ENCODE measurements at places on chromosomes 3 and 15.

DNA sequence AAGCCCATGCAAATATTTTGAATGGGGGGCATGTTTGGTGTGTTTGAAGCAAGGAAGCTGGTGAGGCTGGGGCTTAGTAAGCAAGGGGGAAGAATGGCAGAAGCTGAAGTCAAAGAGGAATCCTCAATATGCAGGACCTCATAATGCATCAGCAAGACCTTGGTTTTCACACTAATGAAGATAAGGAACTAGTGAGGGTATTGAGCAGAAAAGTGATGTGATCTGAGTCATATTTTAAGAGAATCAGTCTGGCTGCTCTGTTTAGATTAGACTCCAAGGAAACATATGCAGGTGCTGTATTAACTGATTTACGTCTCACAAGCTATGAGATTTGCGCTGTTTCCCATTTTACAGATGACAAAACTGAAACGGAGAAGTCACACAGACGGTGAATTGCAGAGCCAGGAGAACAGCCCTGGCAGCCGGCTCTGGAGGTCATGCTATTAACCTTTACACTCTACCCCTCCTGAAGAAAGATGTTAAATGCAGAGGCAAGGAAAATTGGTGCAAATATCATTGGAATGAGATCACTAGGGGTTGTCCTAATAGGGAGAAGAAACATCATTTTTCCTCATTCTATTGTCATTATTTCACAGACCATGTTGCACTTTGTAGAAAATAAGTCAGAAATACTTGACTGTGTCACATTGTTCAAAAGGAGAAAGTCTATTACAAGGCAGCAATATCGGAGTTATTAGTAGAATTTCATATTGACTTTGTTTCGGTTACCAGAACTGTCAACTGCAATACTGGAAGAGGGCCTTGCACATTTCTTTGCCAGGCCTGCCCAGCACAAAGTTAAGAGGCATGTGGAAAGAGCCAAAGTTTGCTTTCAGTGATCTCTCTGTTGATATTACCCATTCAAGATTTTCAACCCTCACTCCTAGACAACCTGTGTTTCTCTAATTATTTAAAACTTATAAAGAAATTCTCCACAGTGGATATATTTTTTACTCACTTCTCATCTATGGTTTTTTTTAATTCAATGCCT lies 64.9 kb downstream of the COL8A1 start:
- no peak for DNase-seq

- no peak for DNase-seq
Measured at GRCh38 chr3:15676259-15676658, 74.7 kb downstream of the BTD start.

GRCh38 chr15:89199746-89200145 lies 21.6 kb downstream of the RLBP1 start:
- DNase-seq = no peak

DNA sequence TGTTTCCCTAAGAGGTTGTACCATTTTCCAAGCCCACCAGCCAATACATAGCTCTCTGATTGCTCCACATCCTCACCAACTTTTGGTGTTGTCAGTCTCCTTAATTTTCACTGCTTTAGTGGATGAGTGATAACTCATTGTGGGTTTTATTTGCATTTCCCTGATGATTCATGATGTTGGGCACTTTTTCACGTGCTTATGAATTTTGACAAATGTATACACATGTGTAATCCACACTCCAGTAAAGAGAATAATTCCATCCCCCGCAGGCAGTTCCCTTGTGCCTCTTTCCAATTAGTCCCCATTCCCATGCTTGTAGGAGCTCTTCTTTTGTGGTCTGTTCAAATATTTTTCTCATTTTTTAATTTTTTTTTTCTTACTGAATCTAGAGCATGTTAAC lies 52.4 kb downstream of the ANP32A start:
- no peak for DNase-seq

DNA sequence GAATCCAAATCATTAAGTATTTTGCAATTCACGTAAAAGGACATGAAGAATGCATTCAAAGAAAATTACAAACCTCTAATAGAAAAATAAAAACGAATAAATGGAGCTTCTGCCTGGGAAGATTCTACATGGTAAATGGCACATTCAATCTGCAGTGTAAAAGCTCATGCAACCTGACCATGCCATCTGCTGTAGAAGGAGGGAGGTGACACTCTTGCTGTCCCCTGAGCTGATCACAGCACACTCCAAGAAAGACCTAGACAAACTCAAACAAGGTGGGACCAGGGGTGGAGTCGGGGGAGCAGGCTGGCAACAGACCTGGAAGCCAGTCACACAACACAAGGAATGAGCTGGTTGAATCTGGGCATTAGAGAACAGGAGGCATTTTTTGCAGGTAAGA lies 101.8 kb downstream of the BDH1 start:
- DNase-seq = no peak

- no peak for DNase-seq
Measured at GRCh38 chr3:101266566-101266965, 53.8 kb downstream of the IMPG2 start.

DNA sequence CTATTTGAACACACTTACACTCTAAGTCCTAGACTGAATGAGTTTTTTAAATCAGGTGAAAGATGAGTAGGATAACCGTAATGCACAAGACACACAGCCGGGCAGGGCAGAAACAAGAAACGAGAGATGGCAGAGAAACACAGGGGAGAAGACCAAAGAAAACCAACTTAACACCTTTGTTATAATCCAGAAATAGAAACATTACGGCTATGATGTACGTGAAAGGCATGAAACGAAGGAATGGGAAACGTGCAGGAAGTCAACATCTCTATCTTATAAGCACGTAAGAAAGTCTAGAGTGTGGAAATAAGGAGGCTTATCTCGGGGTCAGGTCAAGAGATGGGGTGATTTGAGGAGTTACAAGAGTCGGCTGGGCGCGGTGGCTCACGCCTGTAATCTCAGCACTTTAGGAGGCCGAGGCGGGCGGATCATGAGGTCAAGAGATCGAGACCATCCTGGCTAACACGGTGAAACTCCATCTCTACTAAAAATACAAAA lies 1.9 kb upstream of the TNFSF10 start:
- DNase-seq = no peak

GRCh38 chr3:69948246-69948862 lies 51.2 kb upstream of the SAMMSON start:
- no peak for DNase-seq

GRCh38 chr3:118511402-118511801 lies 523.2 kb downstream of the IGSF11 start:
- no peak for DNase-seq

DNA sequence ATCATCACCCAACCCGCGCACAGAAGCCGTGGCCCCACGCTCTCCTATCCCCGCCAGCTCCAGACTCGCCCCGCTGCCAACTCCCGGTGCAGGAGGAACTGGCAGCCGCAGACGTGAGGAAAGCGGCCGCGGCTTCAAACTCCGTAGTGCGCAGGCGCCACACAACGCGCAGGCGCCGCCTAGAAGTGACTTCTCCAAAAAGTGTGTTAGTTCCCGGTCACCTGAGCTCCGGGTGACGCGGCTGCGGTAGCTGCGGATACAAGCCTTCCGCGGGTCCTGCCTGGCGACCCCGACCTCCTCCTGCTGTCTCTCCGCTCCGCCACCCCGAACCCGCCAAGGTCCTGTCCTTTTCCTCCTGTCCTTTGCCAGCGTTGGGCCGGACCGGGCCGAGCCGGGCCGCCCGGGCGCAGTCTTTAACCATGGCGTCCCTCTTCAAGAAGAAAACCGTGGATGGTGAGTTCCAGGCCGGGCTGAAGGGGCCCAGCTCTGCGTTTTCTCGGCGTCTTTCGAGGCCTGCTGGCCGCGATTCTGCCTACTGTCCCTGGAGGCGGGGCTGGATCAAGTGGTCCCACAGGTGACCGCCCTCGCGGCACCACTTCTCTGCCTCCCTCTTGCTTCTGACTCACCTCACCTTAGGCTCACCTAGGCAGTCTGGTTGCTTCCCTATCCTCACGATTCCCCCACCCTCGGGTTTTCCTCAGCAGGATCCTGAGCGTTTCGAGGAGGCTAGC lies at the start of gene CHMP2B:
Gene CHMP2B (plus strand): TSS at position 206 of the 731 bp plus-strand sequence. CDS start 214 bp downstream, at position 420.
- peak; percentile 63 for DNase-seq

DNA sequence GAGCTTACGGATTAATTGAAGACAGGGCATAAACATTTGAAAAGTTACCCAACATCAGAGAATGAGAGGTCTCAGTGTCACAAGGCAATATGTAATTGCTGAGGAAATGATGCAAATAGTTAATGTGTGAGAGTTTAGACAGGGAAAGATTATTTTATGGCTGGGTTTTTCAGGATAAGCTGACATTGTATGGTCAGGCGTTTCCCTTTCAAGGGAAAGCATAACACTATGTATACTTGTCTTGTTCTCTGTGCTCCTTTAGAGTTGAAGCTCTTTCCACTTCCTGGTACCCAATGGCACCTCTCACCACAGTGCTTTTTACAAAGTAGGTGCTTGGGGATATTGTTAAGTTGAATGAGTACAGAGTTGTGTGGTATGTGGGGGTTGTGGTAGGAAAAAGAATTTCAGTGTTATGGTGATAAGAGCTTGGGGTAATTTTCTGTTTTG lies 19.9 kb downstream of the IQGAP1 start:
- DNase-seq = no peak

- no peak for DNase-seq
Measured at GRCh38 chr3:106341586-106342162, 472.9 kb upstream of the CBLB start.

GRCh38 chr3:12759097-12759679 lies at the start of gene TMEM40:
Gene TMEM40, minus strand, starts transcription at chr3:12759259. Its CDS starts 9,427 bp downstream, at chr3:12749832.
- no peak for DNase-seq

DNA sequence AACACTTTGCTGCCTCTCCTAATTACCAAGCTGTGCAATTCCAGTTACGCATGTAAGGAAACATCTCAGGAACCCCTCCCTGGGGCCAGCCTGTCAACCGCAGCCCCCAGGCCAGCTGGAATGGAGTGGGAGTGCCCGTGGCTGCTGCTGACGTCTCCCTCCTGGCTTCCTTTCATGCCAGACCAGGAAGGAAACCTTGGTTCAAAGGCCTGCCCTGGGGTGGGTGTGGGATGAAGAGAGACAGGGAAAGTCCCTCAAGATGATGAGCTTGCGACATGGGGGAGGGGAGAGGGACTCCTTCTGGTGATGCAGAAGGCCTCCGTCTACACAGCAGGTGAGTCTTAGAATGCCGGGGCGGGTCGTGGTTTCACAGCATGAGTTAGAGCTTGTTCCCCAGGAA lies 11.4 kb upstream of the CYP11A1 start:
- DNase-seq = no peak

DNA sequence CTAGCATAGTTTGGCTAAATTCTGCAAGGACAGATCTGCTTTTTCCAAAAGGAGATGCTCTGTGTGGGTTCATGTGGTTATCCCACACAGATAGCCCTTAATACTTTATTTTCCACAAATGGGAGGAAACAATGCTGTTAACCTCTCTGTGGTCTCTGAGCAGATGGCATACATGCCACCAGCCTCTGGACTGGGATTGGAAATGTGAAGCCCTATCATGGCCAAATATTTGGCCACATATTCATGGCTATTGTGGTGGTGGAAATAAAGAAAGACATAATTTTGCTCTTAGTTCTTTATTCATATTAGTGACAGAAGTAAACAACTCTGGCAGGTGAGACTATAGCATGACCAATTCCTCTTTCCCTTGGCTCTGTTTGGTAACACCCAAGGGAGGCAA lies 726.2 kb downstream of the ROBO1 start:
- no peak for DNase-seq

- DNase-seq = no peak
Measured at GRCh38 chr3:24596626-24597025, 102.0 kb upstream of the THRB start.

GRCh38 chr3:114706591-114707232 lies 412.9 kb downstream of the TIGIT start:
- no peak for DNase-seq

All from pulmonary artery endothelial cell (primary cell).